ENCODE measurements at places on chromosomes 7 and 10.
A peak's percentile ranks its signal among the peaks of the same experiment; 100 is the strongest.

- no peak for DNase-seq
Observed at GRCh38 chr10:6558759-6559461, 21.2 kb downstream of the PRKCQ start.

DNA sequence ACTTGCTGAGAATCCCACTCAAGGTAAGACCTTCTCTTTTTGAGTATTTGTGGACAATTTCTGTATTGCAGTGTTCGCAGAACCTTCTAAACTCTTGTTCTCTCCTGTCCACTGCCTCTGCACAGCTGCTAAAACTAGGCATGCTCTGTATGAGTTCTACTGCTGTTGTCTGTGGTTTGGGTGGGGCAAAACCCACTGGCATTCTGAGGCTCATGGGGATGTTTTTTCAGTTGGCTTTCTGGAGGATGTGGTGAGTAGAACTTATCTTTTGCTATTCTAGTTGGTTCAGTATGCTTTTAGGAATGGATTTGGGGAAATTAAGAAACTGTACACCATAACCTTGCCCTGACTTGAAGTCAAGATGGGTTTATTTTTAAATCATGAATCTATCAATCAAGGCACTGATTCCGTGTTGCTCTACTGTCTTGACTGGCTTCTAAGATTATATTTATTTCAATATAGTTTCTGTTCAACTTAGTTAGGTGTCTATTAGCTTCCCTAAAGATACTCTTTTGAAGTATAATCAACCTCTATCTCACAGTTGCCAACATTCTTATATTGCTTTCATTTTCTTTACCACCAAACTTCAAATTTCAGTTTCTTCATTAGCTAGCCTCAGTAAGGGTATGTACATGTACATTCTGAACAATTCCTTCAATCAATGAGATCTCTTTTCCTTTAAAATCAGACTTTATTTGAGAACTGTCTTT lies 25.0 kb upstream of the C1GALT1 start:
- DNase-seq = peak; percentile 22

GRCh38 chr10:62895063-62895462 lies 78.9 kb upstream of the EGR2 start:
- DNase-seq = no peak

DNA sequence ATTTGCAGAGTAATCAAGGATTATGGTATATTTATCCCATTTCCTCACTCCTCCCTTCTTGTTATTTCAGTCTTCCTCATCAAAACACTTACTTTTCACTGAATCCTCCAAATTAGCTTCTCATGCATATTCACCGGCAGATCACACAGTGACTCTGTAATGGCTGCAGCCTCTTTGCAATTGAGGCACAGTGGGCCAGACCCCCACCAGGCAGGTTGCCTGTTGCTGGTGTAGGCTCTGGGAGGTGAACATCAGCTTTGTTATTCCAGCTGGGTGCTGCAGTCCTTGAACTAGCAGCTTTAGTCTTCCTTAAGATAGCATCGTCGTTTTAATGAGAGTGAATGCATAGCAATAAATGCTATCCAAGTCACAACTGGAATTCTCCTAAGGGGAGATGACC lies 449.3 kb downstream of the CNTNAP2 start:
- no peak for DNase-seq

DNA sequence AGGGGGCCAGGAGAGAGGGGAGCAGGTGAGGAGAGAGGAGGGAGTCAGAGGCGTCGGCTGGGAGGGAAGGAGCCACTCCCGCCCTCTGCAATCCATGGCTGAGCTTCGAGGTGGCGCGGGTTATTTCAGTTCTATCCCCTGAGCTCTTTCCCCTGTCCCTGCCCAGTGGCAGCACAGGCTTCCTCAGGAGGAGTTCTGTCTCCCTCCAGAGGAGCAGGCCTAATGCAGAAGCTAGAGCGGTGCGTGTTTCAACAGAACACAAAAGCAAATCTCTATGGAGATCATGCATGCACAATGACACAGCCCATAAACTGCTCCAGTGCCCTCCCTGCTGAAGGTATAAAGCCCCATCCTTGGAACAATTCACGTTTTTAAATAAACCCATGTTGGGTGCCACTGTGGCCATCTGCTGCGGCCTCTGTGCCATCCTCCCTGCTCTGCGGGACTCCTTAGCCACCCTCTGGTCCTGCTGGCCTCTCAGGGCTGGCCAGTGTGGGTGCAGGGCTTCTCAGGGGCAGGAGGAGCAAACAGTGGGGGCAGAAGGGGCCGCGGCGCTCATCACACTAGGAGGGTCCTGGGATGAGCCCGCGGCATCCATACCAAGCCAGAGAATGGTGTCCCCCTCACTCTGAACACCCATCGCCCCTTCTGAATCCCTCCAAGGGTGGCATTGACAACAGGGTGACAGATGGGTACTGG lies 192.6 kb upstream of the LYZL2 start:
- DNase-seq = no peak

DNA sequence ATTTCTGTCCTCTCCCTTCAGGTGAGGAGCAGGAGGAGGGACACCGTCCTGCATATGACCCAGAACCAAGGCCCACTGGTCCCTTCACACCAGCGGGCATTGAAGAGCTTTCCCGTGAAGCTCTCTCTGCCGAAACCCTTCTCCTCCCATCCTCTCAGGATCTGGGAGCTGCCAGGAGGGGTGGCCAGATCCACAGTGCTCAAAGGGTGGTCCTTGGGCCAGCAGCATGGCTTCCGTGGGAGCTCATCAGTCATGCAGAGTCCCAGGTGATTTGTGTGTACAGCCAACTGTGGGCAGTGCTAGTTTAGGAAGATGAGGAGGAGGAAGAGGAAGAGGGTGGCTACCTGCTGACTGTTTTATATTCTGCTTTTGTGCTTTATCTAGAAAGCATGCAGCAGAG lies 28.4 kb downstream of the CNPY1 start:
- DNase-seq = no peak

DNA sequence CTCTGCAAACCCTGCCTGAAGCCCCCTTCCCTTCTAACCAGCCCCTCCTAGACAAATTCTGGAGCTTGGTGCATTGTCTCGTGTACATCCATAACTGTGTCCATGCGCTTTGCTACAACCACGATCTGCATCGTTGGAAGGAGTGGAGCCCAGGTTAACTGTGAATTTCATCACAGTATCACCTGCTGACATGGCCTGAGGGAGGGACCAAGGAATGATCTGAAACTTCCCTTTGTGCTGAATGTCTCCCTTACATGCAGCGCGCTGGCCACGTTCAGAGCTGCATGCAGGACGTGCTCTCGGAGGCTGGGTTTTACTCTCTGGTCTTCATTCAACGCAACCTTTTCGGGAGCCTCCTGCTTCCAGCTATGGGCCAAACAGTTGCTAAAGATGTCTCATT lies 222.3 kb downstream of the CUX1 start:
- DNase-seq = no peak

DNA sequence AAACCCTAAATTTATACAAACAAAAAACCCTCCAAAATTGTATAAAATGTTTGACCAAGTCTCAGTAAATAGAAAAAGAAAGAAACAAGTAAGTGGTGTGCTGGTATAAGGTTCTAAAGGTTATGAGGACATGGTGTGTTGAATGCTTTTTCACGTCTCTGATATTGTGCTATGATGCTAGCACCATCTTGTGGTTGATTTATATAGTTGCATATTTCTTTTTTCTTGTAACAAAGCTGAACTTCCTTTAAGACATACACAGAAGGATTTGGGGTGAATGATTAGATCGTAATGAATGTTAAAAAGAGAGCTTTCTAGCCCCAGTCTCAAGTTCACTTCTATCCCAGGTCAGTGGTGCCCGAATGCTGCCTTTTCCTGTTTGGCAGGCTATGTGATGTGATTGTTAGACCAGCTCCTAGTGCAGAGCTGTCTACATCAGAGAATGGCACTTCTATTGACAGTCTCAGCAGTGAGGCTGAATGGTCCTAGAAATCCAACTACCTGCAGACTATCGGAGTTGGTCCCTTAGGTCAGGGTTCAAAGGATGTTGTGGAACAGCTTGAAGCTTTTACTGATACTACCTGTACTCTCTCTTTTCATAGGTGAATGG lies 25.0 kb downstream of the VTI1A start:
- DNase-seq = no peak

- no peak for DNase-seq
Observed at GRCh38 chr7:28478656-28479055, 66.3 kb downstream of the CREB5 start.

DNA sequence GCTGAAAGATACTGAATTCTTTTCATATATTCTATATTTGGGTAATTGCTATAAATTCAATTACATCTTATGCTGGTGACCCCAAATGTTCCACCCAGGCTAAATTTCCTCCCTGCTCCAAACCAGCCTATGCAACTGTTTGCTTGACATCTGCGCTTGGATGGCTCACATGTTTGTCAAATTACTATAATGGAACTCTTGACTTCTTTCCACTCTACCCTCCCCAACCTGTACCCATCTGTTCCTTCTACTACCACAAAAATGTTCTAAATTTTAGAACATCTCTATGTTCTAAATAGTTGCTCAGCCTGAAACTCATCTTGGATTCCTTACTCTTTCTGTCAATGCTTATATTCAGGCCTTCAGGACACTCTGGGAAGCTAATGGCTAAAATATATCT lies 249.9 kb upstream of the SMIM30 start:
- DNase-seq = no peak
